Progenitor cell of endocrine pancreas (in vitro differentiated cells): ENCODE measurements at places on chromosomes 16 and 17. TPM values are rescaled to one million over a fixed set of nuclear protein-coding genes. Genes with fewer than 3 reads are reported as not detected.
A peak's percentile ranks its signal among the peaks of the same experiment; 100 is the strongest.

GRCh38 chr16:50272687-50273381 lies 6.5 kb downstream of the ADCY7 start:
- H3K27me3 ChIP-seq = no peaks in the 10 kb centered on the region
- no peaks in the 10 kb centered on the region for H3K4me1 ChIP-seq
- no peak overlapping the region for H3K27ac ChIP-seq
- no peak for DNase-seq
- H3K36me3 ChIP-seq = no peaks in the 10 kb centered on the region

- H3K36me3 ChIP-seq = peaks cover 2% of the 10 kb centered on the region
- peaks cover 1% of the 10 kb centered on the region for H3K4me1 ChIP-seq
- no peak overlapping the region for H3K4me3 ChIP-seq
- no peak overlapping the region for H3K27ac ChIP-seq
- H3K27me3 ChIP-seq = no peaks in the 10 kb centered on the region
Observed at GRCh38 chr17:863880-864279, 81.7 kb downstream of the MRM3 start.

- H3K4me3 ChIP-seq = no peak overlapping the region
- no peak for DNase-seq
- H3K4me1 ChIP-seq = peaks cover 4% of the 10 kb centered on the region
Observed at GRCh38 chr17:31274252-31274651, 22.8 kb downstream of the OMG start.

DNA sequence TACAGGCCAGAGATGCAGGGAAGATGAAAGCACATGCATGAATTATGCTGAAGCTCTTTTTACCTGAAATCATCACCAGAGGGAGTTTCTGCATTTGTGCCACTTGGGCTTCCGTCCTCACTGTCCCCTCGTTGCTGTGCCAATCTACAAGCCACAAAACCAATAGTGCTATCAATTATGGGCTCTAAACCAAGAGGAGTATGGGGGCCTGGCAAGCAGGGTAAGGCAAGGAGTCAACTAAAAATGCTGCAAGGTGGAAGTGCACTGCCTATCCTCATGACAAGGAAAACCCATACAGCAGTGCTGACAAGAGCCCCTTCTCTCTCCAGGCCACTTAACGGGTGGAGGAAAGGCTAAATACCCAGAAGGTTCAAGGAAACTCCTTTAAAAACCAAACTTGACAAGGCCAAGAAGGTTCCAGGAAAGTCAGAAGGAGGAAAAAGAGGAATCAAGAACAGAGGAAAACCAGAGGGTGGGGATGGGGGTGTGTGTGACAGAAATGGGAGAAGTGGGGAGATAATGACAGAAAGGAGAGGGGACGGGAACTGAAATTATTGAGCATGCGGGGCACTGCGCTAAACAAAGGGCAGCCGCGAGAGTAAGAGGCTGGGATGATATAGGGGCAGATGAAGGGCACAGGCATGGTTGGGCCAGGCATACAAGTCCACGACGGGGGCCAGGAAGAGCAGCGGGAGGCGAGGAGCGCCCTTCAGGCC lies 674 bp downstream of the C17orf75 start:
- peak overlapping the region; percentile 91 for H3K4me3 ChIP-seq
- peaks cover 10% of the 10 kb centered on the region for H3K4me1 ChIP-seq
- peak overlapping the region; percentile 95 for H3K27ac ChIP-seq
- H3K36me3 ChIP-seq = peaks cover 2% of the 10 kb centered on the region

DNA sequence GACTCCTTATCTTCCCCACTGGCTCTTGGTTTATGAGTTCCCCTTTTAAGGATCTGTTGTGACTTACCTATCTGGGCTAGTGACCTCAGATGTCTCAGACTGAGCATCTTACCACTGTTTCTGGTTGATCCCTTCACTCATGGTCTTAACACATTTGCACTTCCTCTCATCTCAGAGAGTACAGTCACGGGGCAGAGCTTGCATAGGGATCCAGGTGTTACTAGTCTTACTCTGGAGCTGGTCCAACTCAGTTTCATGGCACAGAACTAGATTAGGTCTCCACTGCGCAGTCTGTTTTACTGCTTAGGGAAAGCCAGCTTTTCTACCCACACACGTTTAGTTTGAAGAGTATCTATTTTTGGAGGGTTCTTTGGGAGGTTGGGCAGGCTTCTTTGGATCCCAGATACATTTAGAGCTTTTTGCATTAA lies 10.2 kb downstream of the GABARAPL2 start:
- peaks cover 2% of the 10 kb centered on the region for H3K4me1 ChIP-seq
- H3K4me3 ChIP-seq = no peak overlapping the region
- H3K27ac ChIP-seq = no peak overlapping the region
- H3K36me3 ChIP-seq = peaks cover 24% of the 10 kb centered on the region
- DNase-seq = no peak

The HASPIN gene
- total RNA-seq = 8.5 and 8.6 TPM in 2 replicates

The CACNG4 gene
- total RNA-seq = 6.5 and 8.7 TPM in 2 replicates

The NOG gene
- 0.24 and 0.55 TPM in 2 replicates for total RNA-seq

The CLEC3A gene
- total RNA-seq = not detected in 2 replicates

The C16orf92 gene
- not detected in 2 replicates for total RNA-seq

The CLEC18A gene
- 3.4 and 4.1 TPM in 2 replicates for total RNA-seq

The ACBD4 gene
- total RNA-seq = 14.1 and 15.7 TPM in 2 replicates

The VTN gene
- total RNA-seq = 128 and 139 TPM in 2 replicates

The NHLRC4 gene
- 0.51 and 1.4 TPM in 2 replicates for total RNA-seq
